Mesendoderm (in vitro differentiated cells): ENCODE measurements at places on chromosomes 3 and 15.

DNA sequence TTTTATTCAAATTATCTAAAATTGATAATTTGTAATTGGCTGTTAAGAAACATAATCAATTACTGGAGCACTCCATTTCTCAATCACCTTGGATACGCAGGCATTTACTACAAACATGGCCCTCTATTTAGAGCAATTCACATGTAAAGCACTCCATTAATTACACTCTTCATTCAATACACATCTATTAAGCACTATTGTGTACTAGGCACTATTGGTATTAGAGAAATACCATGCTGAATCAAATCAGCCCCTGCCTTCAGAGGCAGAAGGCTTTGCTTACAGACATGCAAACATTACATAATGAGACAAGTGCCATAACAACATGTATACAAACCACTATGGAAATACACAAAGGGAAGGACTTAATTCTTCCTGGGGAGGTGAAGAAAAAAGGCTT lies 69.1 kb downstream of the PEAK1 start:
- DNase-seq, result no peak

DNA sequence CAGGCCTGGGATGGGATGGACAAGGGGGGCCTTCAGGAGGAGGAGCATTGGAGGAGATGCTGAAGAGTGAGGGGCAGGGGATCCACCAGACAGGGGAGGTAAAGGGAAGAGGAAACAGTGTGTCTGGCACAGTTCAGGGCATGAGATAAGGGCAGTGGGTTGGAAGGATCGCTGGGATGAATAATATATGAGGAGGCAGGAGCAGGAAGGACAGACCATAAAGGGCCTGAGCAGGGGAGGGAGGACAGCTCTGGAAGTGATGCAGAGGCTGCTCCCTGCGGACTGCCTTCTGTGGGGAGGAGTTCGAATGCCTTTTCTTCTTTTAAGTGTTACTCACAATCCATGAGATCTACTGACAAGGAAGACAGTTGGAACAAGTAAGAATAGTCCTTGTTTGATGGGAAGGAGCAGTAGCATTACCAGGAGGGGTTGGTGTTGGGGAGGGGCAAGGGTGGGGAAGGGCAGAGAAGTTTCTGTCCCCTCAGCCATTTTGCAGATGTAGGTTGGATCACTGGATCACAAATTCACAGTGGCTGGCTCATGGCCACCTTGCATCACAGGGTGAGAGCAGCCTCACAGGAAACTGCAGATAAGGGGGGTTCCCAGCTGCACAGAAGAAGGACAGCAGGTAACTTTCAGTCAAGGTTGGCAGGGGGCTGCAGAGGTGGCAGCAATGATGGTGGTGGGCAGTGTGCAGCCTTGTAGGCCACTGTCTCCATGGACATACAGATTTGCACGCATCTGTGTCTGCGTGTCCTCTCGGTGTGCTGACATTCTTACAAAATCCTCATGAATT lies 91.9 kb upstream of the SNRPN start:
- peak; percentile 72 for DNase-seq

- DNase-seq, result no peak
These were observed 227.7 kb upstream of the CNTN3 start for GRCh38 chr3:74842141-74842540.

DNA sequence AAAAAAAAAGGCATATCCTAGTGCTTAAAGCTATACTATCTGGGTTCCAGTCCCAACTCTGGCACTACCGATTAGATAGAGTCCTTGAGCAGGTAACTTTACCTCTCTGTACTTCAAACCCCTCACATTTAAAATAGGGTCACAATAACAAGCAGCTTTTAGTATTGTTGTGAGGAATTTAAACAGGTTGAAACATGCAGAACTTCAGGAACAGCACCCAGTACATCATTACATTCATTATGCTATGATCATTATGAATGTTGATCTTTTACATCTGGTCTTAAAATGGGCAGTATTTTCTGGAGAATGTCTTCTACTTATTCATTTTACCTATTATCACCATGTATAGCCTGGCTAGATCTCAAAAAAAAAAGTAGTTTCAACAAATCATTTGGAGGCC lies 176.1 kb upstream of the CCDC54 start:
- no peak for DNase-seq

DNA sequence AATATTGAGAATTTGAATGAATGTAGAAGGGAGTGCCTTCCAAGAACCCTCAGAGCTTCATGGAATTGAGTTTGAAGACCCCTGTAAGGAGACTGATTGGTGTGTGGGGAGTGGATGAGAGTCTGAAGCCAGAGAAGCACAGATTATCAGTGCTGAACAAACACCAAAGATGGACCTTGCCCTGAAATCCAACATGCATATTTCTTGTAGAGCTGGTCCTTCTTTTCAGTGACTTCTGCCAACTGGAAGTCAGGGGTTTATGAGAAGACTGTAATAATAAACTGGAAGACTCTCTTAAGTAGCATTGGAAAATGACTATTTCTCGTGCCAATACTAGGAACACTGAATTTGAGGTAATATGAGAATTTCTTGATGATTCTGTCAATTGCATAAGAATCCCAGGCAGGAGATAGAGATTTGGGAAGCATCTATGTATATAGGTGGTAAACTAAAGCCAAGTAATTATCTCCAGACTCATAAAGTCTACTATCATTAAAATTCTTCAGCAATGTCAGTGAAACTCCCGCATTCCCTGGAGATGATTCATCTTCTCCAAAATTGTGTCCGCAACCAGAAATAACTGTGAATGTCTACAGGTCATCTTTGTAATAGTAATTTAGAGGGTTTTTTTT lies 213.8 kb downstream of the IL5RA start:
- DNase-seq, result no peak

DNA sequence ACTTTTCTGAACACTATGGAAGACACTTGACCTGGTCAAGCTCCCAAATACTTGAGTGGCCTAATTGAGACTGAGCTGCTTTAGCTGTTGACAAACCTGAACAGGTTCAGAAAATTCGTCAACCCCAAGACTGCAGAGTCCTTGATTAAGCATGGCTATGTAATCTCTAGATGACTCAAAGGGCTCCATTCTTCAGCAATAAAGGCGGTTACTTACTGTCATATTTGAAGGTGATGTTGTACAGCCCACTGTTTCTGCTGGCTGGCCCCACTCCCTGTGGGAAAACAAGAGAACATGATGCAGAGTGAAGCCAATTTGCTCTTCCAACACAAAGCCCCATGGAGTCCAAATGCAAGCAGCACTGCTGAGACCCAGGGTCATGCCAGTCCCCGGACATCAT lies 45.1 kb downstream of the IL17RD start:
- no peak for DNase-seq

DNA sequence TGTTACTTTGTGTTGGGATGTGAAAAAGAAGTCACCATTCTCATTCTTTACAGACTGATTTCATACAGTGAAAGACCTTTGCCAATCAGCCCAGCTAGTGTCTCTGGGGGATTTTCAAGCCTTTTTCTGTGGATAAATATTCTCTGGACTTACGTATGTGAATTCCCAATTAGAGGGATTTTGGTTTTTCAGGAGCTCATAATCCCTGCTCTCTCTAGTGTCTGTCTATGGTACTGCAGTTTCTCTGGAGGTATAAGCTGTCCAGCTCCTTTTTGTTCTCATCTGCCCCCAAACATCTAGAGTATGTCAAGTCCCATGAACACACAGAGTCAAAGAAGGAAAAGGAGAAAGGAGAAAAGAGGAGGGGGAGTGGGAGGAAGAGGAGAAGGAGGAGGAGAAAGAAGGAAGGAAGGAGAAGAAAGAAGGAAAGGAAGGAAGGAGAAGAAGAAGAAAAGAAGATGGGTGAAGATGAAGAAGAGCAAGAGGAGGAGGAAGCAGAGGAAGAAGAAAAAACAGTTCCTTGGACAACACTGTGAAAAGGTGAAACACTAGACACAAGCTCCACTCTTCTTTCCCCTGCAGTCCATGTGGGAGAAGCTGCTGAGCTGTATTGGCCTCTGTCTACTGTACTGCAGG lies 218.6 kb downstream of the GREM1 start:
- DNase-seq, result peak; percentile 48

DNA sequence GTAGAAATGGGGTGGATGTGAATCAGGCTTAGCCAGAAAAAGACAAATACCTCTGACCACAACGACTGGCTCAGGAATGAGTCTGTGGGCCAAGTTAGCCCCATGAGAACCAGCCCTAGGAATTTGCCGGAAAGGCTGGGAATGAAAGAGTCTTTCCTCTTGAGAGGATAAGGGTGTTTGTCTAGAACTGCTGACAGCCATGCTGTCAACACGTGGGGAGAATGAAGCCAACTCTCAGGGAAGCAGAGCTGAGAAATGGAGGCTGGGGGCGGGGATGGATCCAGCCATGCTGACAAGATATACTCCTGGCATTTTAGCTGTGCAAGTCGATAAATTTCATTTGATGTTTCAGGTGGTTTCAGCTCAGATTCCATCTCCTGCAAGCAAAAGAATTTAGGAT lies 10.6 kb upstream of the SLC6A1 start:
- no peak for DNase-seq

DNA sequence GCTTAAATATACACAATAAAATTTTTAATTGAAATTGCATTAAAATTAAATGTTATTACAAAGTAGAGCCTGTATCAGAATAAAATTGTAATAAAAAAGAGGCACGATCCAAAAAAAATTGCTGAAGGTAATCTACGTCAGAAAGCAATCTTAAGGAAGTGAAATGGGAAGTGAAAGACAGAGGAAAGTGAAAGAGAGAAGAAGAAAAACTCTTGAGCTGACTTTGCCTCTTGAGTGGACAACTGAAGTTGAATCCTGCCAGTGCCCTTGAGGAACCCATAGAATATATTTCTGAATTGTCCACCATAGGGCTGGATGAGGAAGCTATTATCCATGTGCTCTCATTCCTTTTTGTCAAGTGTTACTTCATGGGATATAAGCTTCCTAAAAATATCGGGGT lies 285.1 kb upstream of the STAC start:
- DNase-seq, result no peak

DNA sequence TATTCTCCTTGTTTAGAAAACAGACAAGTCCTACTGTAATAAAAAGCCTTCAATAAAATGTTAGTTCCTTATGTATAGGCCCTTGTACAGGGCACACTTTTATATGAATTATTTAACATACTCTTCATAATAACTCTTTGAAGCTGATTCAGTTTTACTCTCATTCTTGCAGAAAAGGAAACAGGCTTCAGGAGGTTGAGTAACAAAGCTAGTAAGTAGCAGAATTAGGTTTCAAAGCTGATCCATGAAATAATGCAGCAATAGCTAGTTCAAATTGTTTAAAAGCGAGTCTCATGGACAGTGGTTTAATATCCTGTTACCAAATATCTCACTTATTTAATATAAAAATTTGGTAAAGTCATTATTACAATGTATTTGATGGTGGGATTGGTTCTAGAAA lies 25.0 kb downstream of the TCF12 start:
- no peak for DNase-seq

GRCh38 chr3:133805384-133805701 lies 272 bp upstream of the SRPRB start:
- DNase-seq, result no peak

DNA sequence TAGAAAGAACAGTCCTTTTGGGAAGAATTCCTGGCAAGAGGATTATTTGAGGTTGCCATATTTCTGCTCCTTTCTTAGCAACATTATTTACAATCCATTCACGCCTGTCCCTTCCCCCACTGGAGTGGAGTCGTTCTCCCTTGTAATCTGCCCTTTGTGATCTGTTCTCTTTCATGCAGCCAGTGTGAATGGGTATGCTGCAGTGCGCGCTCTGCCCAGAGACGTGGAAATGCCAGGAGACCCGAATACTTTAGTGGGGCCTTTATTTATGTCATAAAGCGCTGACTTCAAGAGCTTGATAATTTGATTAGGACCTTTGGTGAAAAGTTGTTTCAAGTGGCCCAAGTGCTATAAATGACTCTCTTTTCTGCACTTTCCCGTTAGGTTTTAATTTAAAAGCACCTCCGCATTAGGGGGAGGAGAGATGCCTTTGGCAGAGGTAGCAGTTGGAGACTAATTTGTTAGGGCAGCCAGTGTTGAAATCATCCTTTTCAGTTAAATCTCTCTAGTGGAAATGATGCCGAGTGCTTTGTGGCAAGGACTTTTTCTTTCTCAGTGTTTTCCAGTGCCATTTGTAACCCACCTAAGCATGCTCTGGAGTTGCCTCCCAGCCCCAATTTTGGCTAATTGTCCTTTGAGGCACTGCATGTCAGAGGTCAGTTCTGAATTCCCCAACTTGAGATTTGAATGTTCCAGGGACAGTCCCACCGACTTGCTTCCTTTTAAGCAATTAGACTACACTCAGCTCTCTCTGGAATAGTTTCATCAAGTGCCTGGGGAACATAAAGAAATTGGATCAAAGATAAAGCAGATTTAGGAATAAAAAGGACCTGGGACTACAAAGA lies 52.4 kb downstream of the PSMD6 start:
- DNase-seq, result peak; percentile 80

- no peak for DNase-seq
These were observed 168.9 kb downstream of the CNTN3 start for GRCh38 chr3:74445541-74445940.

- peak; percentile 82 for DNase-seq
These were observed 68.8 kb upstream of the IQSEC1 start for GRCh38 chr3:13141991-13142412.

DNA sequence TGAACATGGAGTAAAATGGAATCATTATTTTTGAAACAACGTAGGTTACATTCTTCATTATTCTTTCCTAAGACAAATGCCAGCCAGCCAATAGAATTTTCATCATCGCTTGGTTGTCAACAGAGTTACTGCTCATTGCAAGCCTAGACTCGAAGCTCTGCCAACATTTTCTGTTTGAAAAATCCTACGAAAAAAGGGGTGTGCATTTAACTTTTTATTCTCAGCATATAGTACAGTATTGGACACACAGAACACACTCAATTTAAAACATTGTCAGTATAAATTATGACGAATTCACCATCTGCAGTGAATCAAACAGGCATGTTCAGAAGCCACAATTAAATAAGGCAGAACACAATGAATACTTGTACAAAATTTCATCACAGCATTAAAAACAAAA lies 232.1 kb downstream of the NR1D2 start:
- no peak for DNase-seq

GRCh38 chr3:142888099-142888480 lies 793 bp downstream of the PCOLCE2 start:
- DNase-seq, result peak; percentile 88

GRCh38 chr3:141093397-141093796 lies 42.2 kb downstream of the SPSB4 start:
- no peak for DNase-seq

GRCh38 chr3:186635532-186635931 lies 4.7 kb upstream of the FETUB start:
- no peak for DNase-seq

DNA sequence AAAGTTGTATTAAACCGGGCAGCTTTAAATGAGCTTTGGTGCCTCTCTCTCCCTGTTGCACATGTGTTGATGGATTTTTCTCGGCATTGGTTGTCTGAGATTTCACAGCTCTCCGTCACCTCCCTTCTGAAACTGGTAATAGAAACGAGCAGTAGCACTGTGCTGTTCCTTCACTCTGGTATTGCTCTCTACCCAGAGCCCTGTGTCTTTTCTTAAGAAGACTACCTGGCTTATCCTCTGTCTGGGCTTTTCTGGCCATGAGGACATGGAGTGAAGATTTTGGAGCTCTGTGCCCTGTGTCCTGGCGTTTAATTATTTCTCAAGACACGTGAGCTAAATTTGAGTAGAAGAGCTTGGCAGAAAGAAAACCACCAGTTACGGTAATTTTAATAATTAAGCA lies 209.6 kb upstream of the EIF1B start:
- DNase-seq, result no peak
